HuH-7 (cell line): ENCODE measurements at places on chromosomes 12 and 14.

GRCh38 chr14:32142754-32143437 lies 58.9 kb upstream of the RNU6-7 start:
- no peak for DNase-seq

DNA sequence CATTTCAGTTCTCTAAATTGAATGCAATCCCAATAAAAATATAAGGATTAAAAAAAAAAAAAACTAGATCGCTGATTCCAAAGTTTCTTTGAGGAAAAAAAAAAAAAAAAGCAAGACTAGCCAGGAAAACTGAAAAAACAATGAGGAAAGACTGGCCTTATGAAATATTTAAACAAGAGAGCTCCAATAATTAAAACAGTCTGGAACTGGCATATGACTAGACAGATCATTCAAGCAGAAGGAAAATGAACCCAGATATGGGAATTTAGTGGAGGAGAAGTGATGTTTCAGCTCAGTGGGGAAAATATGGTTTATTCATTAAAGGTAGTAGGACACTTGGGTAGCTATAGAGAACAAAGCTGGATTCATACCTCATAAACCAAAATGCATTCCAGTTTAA lies 42.0 kb upstream of the TBC1D15 start:
- no peak for DNase-seq

DNA sequence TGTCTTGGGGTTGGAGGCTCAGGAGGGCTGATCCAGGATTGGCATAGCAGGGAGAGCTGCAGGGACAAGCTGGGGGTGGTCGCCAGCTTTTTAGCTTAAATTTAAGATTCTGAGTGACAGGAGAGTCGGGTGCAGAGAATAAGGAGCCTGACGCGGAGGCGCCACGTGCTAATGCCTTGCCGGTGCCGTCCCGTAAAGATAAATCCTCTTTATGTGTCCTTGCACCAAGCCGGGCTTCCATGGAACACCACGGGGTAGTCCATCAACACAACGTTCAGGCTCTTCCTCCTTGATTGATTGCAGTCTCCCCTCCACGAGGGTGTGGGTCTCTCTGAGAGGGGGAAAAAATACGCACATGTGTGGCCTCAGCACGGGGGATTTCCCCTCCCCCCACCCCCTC lies 3.9 kb downstream of the DLK1 start:
- no peak for DNase-seq

- DNase-seq = peak; percentile 39
Measured at GRCh38 chr14:81464253-81465002, 64.3 kb upstream of the STON2 start.

- no peak for DNase-seq
Measured at GRCh38 chr14:96246539-96246847, 9.5 kb upstream of the BDKRB1 start.

- DNase-seq = no peak
Measured at GRCh38 chr12:88308825-88309224, 166.7 kb downstream of the TMTC3 start.

DNA sequence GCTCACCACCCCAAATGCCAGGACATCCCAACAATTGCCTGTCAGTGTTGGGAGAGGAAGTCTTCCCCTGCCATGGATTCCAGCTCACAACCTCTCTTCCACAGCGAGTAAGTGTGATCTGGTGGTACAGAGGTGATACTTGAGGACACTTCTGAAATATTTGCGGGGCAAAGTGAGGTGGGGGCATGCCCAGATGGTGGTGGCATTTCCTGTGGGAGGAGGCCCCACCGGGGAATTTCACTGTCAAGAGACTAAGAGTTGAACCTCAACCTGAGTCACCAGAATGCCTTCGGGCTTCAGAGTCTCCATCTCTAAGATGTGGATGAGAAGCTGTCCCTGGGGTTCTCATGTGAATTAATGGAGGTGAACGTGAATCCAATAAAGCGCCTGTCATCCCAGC lies 122.3 kb upstream of the RFLNA start:
- DNase-seq = no peak

DNA sequence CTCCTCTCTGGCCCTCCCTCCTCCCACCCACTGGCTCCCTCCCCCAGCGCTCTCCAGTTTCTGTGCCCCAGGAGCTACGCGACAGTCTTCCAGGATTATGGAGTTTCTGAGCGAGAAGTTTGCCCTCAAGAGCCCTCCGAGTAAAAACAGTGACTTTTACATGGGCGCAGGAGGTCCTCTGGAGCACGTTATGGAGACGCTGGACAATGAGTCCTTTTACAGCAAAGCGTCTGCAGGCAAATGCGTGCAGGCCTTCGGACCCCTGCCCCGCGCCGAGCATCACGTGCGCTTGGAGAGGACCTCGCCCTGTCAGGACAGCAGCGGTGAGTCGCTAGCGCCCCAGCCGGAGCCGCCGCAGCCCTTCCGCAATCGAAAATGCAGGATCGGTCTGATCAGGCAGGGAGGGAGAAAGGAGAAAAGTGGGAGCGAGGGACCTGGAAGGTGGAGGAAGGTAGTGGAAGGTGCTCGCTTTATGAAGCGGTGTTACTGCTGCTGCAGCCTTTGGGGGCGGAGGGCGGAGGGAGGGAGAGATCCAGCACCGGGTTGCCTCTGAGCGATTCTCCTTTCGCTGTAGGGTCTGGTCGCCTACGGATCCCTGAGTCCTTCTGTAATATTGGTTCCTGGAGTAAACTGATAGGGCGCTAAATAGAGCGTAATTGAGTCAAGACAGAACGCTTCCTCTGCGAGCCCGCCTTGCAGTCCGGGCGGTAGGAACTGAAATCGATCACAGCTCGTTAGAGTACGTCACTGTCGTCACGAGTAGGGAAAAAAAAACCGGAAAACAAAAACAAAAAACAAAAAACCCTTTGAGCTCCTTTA lies at the start of gene ALX1:
Gene ALX1 (plus strand): TSS at position 56 of the 819 bp plus-strand sequence. CDS start 42 bp downstream, at position 98.
- DNase-seq = peak; percentile 69

GRCh38 chr12:2651068-2651965 lies 143.5 kb upstream of the FKBP4 start:
- DNase-seq = no peak

DNA sequence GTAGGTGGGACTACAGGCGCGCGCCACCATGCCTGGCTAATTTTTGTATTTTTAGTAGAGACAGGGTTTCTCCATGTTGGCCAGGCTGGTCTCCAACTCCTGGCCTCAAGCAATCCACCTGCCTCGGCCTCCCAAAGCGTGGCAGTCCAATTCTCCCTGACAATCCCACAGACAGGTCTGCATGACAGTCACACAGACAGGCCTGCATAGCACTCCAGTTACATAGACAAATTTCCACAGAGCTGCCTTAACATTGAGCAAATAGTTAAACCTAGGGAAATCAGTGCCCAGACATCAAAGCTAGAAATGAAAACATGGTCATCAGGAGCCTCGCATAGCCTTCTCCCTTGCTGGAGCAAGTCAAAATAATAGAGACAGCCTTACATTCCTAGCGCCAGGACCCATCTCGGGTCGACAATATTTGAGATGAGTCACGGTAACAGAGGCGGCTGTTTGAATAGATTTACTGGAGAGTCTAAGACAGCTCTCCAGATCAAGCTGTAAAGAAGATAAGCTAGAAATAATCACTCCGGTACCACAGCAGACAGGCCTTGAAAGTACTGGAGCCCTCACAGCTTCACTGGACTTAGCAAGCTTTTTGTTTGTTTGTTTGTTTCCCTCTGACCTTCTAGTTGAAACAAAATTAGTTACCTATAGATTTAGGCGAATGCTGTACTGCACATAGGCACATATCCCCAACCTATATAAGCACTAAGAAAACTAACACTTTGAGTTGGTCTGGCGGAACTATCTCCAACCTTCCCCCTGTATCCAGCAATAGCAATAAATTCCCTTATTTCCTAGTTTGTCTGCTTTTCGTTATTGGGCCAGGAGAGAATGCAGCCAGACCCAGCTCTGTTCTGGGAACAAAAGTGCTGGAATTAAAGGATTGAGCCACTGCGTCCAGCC lies 23.8 kb upstream of the PYROXD1 start:
- no peak for DNase-seq

GRCh38 chr12:1635301-1636095 lies 6.5 kb downstream of the WNT5B start:
- no peak for DNase-seq

GRCh38 chr12:32118806-32119205 lies 12.2 kb downstream of the BICD1 start:
- DNase-seq = no peak

- no peak for DNase-seq
Measured at GRCh38 chr12:80843969-80844368, 93.8 kb downstream of the LIN7A start.

DNA sequence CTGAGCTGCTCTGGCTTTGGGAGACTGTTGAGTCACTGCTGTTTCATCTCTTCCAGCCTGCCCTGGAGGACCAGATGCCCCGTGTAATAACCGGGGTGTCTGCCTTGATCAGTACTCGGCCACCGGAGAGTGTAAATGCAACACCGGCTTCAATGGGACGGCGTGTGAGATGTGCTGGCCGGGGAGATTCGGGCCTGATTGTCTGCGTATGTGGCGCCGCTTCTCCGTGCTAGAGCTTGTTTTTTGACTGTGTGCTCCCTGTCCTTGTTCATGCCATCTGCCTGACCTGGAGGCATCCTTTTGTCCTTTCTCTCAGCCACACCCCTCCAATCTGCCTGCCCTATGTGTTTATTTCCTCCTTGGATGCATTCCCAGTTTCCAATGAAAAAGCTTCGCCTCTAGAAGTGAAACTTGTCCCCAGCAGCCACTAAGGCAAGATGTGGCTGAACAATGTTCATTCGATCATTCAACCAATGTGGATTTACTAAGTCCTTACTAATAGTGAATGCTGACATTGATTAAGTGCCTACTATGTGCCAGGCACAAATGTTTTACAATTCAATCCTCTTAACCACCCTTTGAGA lies 98.6 kb downstream of the NT5DC3 start:
- DNase-seq = no peak

DNA sequence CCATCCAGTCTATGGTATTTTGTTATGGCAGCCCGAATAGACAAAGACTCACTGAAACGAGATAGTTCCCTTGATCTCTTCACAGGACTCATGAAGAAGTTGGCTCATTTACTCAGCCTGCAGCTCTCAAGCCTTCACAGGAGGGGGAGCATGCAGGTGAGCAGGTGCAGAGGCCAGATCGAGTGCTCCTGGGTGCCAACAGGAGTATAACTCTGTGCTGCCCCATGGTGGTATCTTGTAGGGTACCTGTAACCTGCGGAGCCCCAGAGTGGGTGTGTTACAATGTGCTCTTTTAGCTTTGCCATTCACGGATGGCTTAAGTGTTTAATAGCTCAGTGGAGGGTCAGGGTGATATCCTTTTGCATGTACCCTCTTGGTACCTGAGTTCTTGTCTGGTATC lies 159.5 kb downstream of the METTL25 start:
- DNase-seq = no peak
